Stimulated activated CD8-positive, alpha-beta memory T cell treated with anti-CD3 and anti-CD28 coated beads, Interleukin-15, amount 100 ng/mL, for 24 hours (primary cell): ENCODE measurements at places on chromosomes 16 and 17.
A peak's percentile ranks its signal among the peaks of the same experiment; 100 is the strongest.

DNA sequence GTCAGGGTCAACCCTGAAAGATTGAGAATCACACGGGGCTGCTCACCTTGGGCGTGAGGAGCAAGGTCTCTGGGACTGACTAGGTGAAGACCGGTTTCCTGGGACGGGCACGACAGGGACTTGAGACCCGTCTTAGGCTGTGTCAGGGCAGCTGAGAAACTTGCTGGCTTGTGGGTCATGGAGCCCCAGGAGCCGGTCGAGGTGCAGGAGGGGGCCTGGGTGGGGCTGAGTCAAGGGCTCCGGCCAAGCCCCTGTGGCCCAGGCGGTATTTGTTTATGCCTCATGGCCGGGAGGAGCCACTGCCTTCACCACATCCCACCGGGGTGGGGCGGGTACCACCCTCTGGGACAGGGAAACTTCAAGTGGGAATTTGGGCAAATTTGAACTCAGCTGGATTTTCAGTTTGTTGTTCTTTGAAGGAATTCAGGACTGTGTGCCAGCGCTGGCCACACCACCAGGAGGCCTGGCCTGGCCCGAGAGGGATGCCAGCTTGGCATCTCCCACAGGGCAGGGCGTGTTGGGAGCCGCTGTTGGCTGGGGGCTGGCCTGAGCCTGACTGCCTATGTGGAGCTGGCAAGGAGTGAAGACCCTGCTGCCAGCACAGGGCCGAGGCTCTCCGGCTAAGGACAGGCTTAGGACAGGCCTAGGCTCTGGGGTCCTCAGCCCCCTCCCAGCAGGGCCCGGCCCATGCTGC lies 116.1 kb downstream of the METRNL start:
- no peak for DNase-seq

DNA sequence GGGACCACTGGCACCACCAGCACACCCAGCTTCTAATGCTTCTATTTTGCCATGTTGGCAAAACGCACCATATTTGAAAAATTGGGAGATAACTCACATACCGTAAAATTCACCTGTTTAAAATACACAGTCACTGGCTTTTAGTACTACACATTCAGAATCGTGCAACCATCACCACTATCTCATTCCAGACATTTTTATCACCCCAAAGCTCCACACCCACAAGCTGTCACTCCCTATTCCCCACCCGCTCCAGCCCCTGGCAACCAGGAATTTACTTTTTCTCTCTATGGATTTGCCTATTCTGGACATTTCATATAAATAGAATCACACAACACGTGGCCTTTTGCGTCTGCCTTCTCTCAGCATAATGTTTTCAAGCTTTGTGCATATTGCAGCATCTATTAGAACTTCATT lies 25.0 kb downstream of the PPL start:
- DNase-seq: no peak

DNA sequence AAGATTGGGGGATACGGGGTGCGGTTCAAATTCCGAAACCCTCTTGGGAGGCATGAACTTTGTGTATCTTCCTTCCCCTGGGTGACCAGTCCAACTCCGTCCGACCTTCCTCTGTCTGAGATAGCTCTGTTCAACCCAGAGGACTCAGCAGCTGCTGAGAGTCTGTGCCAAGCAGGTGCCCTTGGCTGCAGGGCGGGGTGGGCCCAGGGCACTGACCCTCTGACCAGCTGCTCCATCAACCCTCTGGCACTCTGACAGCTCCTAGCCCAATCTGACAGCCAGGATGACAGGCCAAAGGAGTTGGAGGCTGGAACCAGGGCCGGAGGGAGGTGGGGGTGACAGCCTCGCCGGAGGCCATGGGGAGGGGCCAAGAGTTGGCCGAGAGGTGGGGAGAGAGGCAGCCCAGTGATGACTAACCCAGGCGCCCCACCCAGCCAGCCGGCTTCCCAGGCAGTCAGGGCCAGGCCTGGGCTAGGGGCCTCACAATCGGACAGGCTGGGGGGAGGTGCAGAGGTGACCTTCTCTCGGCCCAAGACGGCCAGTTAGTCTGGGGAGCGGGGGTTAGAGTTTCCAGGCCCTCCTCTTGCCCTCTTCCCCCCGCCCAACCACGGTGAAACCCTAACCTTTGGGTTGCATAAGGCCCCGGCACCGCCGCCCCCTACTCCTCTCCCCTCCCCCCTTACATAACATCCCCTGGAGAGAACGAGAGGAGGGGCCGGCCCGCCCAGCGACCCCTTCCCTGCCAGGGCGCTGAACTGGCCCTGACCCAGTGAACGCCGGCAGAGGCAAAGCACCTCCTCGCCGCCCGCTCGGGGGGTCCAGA lies 5.0 kb upstream of the TLCD2 start:
- peak; percentile 23 for DNase-seq

GRCh38 chr16:397736-398332 lies 835 bp downstream of the NME4 start:
- no peak for DNase-seq

DNA sequence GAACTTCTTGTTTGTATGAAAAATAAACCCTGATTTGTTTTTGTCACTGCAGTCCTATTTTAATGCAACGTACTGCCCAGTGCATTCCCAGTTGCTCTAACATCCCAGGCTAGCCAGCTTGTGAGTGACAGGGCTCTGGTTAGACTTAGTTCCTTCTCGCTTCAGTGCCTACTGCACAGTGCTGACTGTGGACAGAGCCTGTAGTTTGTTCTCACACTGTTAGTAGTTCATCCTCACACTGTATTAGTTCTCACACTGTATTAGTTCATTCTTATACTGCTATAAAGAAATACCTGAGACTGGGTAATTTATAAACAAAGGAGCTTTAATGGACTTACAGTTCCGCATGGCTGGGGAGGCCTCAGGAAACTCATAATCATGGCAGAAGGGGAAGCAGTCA lies 116.6 kb upstream of the SALL1 start:
- DNase-seq: no peak

DNA sequence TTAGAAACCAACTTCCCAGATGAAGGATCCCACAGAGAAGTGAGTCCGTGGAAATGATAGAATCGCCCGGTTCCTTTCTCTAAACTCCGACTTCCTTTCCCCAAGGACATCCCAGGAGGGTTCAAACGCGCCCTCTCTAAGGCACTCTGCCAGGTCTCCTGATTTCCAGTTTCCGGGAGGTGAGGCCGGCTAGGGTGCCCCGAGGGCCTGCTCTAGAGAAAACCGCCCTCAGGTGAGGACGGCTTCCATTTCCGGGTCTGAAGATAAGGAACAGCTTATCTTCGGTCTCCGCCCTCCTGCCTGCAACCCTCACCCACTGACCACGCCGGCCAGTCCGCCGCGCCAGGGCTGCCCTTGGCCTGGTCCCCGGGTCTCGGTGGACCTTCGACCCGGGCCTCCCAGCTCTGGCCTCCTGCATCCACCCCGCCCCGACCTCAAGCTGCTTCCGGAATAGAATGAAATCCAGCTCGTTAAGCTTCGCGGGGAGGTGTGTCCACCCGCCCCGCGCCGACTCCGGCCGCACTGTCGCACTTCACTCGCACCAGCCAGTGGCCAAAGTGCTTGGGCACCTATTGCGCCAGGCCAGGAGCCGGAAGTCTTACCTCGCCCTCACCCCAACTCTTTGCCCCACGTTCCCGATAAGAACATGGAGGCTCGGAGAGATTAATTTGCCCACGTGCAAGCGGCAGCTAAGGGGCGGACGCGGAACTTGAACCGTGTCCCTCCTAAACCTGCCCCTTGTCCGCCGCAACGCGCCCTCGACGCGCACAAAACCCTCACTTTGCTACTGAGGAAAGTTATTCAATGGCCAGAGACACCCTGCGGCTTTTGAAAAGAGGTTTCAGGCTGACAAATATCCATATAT lies 836 bp upstream of the MMP15 start:
- no peak for DNase-seq

DNA sequence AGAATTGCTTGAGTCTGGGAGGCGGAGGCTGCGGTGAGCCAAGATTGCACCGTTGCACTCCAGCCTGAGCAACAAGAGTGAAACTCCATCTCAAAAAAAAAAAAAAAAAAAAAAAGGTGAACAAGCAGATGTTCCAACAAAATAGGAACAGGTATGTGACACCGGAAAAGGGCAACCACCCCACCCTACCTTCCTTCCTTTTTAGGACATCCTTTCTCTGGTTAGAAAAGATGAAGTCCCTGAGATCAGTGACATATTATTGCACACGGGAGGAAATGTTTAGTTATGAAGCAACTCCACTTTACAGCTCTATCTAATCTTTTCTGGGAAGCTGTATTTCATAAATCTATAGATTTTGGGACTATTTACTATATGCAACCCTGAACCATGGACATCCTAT lies 114.2 kb upstream of the MON1B start:
- DNase-seq: no peak

- DNase-seq: no peak
Measured at GRCh38 chr17:58303971-58304749, 23.4 kb upstream of the MPO start.

DNA sequence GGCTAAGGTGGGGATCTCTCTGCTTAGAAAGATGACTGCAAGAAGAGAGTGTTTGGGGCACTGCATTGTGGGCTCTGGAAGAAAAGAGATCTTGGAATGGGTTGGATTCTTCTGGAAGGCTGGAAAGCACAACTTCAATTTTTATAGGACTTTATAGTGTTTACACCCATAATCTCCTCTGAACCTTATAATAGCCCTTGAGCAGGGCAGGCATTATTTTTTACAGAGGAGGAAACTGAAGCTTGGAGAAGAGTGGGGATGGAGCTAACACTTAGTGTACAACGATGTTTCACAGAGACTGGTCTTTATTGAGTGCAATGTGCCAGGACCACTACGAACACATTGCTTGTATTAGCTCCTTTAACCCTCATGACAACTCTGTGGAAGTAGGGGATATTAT lies 10.4 kb downstream of the TNS4 start:
- DNase-seq: no peak

- no peak for DNase-seq
Measured at GRCh38 chr16:2033057-2033908, 6.6 kb downstream of the NHERF2 start.

DNA sequence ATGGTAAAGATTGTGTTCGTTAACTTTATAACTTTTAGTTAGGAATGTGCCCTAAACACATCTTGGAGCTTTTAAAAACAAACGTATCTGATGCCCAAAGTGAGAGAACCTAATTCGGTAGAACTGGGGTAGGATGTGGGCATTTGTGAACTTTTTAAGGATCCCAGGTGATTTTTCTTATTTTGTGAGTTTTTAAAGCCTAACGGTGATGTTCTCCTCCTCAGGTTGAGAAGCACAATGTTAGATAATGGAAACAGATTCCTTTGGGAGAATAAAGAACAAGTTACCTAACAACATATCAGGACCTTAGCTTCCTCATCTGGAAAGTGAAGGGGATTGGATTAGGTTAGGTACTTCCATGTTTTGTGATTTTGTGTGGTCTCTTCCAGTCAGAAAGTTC lies 687 bp downstream of the SAP30BP start:
- no peak for DNase-seq

GRCh38 chr17:42581744-42582270 lies 4.3 kb upstream of the PSMC3IP start:
- no peak for DNase-seq

DNA sequence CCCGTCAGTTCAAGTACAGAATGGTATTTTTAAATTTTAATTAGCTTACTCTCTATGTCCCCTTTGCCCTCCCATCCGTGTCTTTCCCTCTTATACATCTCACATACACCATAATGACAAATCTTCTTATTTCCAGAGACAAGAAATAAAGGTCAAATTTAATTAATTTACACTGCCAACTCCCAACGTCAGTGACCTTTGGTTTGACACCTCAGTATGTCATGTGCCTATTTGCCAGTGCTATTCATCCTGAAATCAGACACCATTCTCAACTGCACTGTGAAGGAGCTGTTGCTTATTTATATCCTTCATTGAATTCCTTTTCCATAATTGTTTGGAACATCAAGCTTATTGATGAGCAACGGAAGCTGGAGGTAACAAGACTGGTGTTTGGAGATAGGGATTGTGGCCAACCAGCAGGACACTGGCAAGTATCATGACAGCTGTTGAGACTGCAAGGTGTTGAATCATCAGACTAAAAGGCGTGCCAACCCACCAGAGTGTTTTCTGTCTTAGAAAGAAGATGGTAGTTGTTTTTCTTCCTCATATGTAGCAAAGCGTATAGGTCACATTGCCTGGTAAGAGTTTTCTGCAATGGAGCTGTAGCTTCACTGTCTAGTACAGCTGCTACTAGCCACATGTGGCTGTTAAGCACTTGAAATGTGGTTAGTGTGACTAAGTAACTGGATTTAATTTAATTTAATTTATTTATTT lies 12.5 kb downstream of the CALCOCO2 start:
- DNase-seq: no peak

GRCh38 chr17:7889166-7889955 lies 772 bp downstream of the CHD3 start:
- DNase-seq: no peak

DNA sequence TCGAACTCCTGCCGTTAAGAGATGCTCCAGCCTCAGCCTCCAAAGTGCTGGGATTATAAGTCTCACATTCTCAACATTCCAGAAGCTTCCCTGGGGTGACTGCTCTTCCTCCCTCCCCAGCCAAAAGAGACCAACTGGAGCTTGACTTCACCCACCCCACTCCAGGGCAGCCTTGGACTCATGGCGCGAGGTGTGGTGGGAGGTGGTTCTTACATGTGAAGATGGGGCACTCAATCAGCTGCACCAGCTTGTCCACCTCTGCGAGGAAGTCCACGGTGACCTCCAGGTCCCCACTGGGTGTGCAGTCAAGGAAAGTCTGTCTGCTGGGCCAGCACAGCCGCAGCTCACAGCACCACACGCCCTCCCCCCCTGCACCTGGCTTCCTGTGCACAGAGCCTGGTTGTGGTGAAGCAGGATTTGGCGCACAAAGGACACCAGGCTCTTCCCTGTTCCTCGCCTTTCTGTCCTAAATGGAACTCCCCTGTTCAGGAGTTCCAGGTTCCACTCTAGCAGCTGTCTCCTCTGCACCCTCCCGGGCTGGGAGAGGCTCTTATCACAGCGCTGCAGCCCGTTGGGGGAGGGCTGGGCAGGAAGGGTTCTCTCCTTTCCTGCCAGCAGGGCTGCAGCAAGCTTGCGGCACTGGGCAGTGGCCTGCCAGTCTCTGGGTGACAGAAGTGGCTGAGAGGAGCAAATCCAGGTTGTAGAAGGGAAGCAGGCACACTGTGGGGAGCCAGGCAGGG lies 9.6 kb upstream of the MTSS2 start:
- DNase-seq: no peak

DNA sequence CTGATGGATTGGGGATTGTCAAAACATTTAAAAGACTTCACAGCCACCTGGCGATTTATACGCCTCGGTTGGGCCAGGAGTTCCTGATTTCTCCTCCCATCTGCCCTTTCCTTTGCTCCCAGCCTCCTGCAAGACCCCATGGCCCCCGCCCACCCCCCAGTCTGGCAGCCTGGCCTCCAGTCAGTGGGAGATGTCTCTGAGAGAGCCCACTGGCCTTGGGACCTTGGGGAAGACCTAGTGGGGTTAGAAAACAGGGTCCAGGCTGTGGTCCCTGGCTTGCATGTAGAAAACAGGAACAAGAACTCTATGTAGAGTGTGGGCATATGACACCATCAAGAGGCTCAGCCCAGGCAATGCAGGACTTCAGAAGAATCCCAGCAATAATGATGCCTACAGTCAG lies 209.4 kb upstream of the C16orf82 start:
- DNase-seq: no peak

GRCh38 chr17:82677353-82677925 lies 21.1 kb downstream of the RAB40B start:
- DNase-seq: no peak

- no peak for DNase-seq
Measured at GRCh38 chr17:65850486-65850885, 289.0 kb upstream of the AXIN2 start.
